ENCODE measurements at places on chromosomes 1 and 21.
A peak's percentile ranks its signal among the peaks of the same experiment; 100 is the strongest.

- no peak for DNase-seq
These were observed 81.2 kb upstream of the IFFO2 start for GRCh38 chr1:19037659-19038058.

DNA sequence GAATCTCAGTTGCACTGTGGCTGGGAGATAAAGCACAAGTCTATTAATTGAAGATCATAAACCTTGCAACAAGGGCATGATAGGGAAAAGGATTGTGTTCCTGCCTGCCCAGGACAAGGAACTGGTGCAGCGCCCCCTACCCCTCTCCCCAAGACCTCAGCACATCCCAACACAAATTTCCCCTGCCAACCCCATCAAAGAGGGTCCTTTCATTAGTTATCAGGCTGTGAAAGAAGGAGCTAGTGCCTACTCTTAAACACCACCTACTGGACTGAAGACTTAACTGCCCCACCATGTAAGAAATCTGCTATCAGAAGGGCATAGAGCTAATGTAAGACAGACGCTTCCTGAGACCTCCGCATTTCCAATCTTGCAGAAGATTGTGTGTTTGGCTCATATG lies 372.6 kb downstream of the AGBL4 start:
- DNase-seq, result no peak

DNA sequence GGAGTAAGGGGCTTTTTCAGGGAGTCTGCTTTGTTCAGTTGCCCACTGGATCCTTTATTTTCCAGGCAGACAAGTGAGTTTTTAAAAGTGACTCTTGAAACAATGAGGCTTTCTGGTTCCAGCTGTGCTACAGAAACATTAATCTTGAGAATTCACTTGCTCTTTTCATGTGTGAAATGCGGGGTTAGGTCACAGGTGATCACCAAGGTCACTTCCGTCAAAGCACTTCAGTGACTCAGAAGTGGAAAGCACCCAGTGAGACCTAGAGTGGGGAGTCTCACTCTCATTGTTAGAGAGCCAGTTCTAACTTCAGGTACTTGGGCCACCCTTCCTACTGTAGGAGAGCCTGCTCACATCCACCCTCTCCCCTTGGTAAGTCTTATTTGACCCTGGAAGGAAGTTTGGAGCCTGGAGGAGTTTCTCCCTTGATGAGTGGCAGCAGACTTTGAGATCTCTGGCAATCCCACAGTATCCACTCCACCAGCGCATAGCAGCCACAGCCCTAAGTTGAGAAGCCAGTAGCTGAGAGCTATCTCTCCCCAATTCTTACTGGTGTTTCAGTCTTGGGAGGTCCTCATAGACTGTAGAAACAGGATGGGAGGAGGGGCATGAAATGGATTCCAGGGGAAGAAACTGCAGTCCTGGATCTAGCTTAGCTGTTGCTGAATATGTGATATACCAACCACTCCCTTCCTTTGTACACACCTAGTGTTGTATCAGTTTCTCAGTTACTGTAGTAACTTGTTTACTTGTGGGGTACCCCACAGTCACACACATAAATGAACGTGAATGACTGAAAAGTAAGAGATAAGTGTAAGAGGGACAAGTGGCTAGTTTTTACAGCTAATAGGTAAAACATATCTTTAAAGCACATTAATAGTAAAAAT lies 3.1 kb downstream of the TACSTD2 start:
- no peak for DNase-seq

GRCh38 chr1:46175243-46175642 lies 356 bp downstream of the TSPAN1 start:
- DNase-seq, result no peak

- DNase-seq, result no peak
These were observed 86.7 kb downstream of the S1PR1 start for GRCh38 chr1:101323535-101323934.

DNA sequence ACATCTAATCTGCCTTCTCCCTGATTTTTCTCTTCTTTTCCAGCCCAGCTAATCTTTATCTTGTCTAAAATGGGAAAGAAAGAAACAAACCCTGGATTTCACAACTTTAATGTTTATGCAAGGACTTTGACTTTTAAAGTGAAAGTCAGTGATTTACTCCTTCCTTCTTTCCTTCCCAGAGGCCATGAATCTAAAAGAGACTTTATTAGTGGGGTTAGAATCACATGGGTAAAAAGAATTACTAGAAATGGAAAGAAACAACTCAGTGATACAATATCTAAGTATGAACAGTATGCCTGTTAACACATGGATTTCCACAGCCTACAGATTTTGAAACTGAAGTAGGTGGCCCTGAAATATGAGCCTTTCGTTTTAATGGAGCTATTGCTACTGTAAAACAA lies 59.8 kb upstream of the KCNK2 start:
- DNase-seq, result no peak

DNA sequence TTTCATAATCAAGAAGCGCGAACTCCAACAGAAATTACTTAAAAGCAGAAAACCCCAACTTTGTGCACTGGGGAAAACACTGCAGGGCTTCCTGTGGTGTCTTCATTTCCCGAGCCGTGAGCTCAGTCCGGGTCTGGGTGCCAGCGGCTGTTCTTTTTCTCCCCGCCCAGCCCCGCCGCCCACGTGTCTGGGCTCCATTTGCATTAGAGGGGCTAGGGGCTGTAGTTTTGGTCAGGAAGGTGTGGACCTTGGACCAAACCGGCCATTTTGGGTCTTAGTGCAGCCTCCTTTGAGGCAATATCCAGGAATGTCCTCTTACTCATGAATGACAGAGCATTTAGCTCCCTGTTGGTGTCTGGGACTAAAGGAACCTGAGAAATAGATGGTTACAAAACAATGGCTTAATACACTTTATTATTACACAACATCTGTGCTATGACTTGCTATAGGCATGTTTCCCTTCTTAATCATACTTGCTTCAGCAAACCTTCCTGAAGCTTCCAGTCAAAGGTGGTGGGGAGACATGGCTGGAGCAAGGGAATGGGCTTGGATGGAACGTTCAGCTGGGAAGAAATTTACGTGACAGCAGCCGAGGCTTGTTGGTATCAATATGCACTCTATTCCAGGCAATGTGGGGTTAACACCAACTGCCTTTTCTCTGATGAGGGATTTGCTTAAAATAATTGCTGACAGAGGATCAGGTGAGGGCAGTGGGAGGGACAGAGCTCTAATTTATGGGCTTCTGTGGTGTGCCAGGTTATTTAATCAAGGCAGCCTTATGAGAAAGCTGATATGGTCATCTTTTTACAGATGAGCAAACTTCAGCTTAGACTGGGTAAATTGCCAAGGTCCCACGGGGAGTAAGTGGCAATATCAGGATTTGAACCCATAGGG lies 1.1 kb downstream of the AGTRAP start:
- DNase-seq, result peak; percentile 76

GRCh38 chr1:169348383-169349036 lies 19.1 kb downstream of the NME7 start:
- DNase-seq, result no peak

DNA sequence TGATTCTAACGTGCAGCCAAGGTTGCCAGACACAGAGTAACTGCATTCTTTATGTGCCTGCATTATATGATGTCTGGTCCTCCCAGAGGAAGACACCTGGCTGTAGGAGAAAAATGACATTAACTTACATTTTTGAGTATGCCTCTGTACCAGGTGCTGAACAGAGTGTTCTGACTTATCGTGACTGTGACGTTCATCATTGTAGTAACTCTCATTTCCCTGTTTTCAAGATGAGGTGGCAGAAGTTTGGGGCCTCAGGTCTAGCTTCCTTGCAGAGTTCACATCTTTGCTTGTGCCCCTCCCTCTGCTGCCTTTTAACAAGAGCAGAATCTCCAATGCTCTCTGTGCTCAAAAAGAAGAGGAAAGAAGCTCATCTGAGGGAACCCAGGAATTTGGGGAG lies 488.0 kb downstream of the AJAP1 start:
- no peak for DNase-seq

- peak; percentile 89 for DNase-seq
These were observed 102.1 kb downstream of the JAK1 start for GRCh38 chr1:64864018-64864940.

- no peak for DNase-seq
These were observed 90.1 kb upstream of the ZRANB2 start for GRCh38 chr1:71170925-71171324.

DNA sequence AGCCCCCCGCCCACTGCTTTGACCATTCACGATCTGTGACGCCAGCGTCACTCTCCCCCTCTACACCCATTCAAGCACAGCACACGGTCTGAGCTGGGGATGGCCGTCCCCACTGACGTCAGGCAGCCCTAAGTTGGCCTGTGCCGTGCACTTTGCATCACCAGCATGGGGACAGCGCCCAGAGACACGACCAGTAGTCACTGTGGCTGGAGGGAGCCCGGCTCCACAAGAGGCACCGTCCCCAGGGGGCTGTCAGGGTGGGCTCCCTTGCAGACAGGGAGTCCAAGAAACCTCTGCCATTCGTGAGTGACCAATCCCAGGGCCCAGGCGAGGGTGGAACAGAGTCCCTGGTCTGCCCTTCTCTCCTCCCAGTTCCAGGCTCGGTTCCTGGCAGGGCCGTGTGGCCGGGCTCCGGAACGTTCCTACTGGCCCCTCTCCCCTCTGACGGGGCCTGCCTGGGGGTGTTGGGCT lies 2.3 kb downstream of the KRTAP10-8 start:
- no peak for DNase-seq

DNA sequence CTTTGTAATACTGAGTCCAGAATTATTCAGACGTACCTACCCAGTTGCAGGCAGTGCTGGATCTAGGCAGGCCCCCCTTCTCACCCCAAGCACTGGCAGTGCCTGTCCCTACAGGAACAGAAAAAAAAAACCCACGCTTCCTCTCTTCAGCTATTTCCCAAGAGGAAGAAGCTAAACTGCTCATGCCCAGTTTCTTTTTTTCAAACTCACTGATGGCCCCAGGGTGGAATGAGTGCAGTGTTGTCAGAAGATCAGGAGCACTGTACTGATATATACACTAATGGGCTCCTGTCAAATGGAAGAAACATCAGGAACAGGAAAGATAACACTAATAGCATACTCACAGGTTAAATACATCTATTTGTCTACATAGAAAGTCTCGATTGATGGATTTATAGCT lies 28.2 kb upstream of the DOCK7 start:
- DNase-seq, result no peak

DNA sequence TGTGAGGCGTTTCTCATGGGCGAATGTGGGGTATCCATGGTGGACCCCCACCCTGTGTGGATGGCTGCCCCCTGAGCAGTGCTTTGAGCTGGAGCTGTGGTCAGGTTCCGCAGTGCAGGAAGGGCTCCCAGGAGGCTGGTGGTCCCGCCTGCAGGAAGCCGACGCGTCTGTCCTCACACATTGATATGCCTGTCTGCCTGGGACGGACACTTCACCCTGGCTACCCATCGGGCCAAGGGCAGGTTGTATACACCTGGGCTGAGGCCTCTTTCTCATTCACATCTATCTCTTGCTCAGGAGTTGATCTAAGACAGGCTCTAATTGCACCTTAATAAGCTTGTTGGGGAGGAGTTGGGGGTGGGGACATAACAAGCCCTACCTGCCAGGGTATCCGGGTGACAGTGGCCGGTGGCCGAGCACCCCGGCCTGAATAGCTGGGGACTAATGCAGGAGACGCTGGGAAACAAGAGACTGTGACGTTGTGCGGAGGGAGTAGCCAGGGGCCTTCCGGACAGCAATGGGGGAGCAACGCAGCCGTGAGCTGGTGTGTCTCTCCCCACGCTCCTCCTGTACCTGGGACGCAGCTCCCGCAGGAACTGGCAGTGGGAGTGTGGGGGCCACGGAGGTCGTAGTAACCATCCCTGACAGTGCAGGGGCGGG lies 21.7 kb downstream of the PDXK start:
- peak; percentile 76 for DNase-seq

DNA sequence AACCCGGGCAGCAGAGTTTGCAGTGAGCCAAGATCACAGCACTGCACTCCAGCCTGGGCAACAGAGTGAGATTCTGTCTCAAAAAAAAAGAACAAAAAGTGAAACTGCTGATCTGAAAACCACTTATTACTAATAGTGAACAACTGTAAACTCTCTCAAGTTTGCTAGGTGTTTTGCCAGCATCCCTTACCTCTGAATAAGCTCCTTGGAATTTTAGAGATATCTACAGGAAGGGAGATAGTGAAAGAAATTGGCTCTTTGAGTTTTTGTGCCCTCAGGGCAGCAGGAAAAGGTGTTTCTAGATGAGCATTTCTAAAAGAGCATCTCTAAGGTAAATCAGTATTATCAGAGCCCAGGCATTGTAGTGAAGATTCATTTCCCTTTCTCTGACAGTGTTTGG lies 27.1 kb downstream of the PARK7 start:
- DNase-seq, result no peak

- peak; percentile 84 for DNase-seq
These were observed 3.6 kb upstream of the CYB561D1 start for GRCh38 chr1:109490029-109490933.
